Chondrocyte (in vitro differentiated cells): ENCODE measurements at places on chromosomes 6 and 20. TPM values are rescaled to one million over a fixed set of nuclear protein-coding genes. Genes with fewer than 3 reads are reported as not detected.

GRCh38 chr20:17345321-17345720 lies 118.5 kb downstream of the PCSK2 start:
- H3K36me3 ChIP-seq: no peaks in the 10 kb centered on the region
- no peak overlapping the region for H3K4me3 ChIP-seq
- H3K27ac ChIP-seq: no peak overlapping the region
- no peak for DNase-seq
- peaks cover 12% of the 10 kb centered on the region for H3K27me3 ChIP-seq

PRKN gene
- 5.1 to 8.7 TPM (median 5.7 TPM) in 3 replicates for total RNA-seq

TNFRSF21 gene
- total RNA-seq: 4.3 to 23.1 TPM (median 20.2 TPM) in 3 replicates

NKX2-4 gene
- total RNA-seq: not detected in 3 replicates

- H3K4me3 ChIP-seq: no peak overlapping the region
- DNase-seq: no peak
- H3K36me3 ChIP-seq: no peaks in the 10 kb centered on the region
- H3K4me1 ChIP-seq: no peaks in the 10 kb centered on the region
Observed at GRCh38 chr20:41872930-41873329, 254.8 kb upstream of the CHD6 start.

DNA sequence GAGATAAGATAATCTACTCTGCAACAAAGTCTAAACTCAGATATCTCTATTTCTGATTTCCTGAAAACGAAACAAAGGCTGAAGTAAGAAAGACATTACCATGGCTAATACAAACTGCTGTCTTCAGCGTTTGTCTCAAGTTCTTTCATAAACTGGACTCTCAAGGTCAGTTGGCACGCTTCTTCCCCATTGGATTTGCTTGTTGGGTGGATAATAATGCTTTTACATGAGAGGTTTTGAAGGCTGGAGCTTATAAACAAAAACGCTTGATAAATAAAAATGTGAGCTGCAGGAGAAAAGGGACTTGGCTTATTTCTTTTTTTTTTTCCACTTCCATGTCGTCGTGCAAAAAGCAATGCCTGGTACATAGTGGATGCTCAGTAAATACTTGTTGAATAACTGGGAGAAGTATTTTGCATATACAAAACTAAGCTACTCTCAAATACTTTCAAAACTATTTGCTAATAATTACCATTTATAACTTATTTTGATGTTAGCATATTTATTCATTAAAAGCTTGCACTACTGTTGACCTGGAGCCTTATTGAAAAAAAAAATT lies 65.7 kb upstream of the EEF1A1 start:
- H3K4me3 ChIP-seq: peak overlapping the region; percentile 60
- H3K4me1 ChIP-seq: peaks cover 21% of the 10 kb centered on the region
- peak overlapping the region; percentile 98 for H3K27ac ChIP-seq

DNA sequence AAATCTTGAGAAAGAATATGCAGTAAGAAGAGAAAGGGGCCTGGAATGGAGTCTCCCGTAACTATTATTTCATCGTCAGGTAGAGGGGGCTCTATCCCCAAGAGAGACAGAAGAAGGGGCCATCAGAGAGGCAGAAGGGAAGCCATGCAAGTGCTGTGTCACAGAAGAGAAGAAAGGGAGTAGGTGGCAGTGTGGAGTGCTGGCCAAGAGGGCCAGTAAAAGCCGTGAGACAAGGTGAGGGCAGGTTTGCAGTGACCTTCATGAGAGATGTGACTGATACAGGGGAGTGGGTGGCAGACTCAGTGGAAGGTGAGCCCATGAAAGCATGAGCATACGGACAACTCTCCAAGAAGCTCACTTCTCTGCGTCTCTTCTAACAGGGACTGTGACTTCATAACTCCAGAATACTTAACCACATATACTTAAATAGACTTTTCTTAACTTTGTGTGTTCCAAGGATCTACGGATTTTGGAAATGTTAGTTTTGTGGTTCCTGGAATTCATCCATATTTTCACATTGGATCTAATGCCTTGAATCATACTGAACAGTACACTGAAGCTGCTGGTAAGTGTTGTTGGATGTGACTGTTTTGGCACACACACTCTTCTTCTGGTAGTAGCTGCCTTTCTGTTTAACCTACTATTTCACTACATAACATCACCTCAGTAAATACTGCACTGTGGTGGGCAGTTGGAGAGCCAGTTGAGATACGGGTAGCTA lies 15.6 kb downstream of the PM20D2 start:
- H3K4me3 ChIP-seq: peak overlapping the region; percentile 41
- H3K36me3 ChIP-seq: peaks cover 10% of the 10 kb centered on the region
- no peak for DNase-seq

- H3K36me3 ChIP-seq: no peaks in the 10 kb centered on the region
- no peak overlapping the region for H3K27ac ChIP-seq
- DNase-seq: no peak
- no peak overlapping the region for H3K4me3 ChIP-seq
Observed at GRCh38 chr6:35046862-35047261, 94.3 kb downstream of the TCP11 start.

DNA sequence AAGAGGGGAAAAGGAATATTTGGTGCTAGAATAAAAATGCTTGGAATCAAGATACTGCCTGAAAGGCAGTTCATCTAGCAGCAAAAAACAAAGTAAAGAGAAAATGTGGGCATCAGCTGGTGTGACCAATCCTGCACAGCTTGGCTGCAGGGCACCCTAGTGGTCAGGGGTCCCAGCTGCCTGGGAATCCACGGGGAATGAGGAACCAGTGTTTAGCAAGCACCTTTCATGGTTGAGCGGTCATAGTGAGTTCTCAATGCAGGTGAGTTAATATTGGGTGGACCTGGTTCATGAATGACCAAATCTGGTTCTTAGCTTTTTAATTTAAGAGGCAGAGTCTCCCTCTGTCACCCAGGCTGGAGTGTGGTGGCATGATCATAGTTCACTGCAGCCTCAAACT lies 53.3 kb downstream of the CAP2 start:
- H3K4me1 ChIP-seq: peaks cover 37% of the 10 kb centered on the region
- H3K36me3 ChIP-seq: peaks cover 9% of the 10 kb centered on the region
- no peak overlapping the region for H3K27ac ChIP-seq

DNA sequence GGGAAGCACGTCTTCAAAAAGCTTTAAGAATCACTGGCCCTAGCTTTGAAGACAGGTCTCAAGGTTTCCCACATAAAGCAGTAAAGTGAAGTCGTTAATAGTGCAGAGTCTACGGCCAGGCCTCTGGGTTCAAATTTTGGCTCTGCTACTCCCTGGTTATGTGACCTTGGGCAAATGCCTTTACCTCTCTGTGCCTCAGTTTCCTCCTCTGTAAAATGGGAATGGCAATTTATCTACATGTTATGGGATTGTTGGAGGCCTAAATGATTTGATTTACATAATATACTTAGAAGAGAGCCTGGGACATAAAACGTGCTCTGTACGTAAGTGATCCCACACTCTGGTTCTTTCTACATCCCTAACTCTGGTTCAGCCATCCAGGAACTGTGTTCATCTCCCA lies 32.1 kb downstream of the CPNE5 start:
- no peaks in the 10 kb centered on the region for H3K36me3 ChIP-seq
- DNase-seq: no peak
- no peak overlapping the region for H3K4me3 ChIP-seq
- H3K27me3 ChIP-seq: peaks cover 35% of the 10 kb centered on the region
- H3K27ac ChIP-seq: no peak overlapping the region

GRCh38 chr6:56691814-56692213 lies 49.1 kb upstream of the DST start:
- no peak for DNase-seq
- peak overlapping the region; percentile 56 for H3K4me3 ChIP-seq
- no peaks in the 10 kb centered on the region for H3K27me3 ChIP-seq
- H3K27ac ChIP-seq: peak overlapping the region; percentile 91

DNA sequence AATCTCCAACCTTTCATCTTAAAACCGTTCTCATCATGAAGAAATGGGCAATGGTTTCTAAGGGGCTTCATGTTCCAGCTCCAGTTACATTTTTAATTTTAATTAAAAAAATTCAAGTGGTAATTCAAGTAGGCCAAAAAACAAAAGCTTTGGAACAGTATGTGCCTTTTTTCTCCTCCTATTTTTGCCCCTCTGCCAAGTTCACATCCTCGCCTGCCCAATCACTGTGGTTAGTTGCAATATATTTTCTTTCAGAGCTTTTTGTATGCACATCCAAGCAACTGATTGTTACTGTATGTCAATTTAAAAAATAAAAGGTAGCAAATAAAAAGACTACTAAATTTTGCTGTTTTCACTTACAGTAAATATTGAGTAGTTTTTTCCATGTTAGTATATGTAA lies 99.8 kb upstream of the B3GAT2 start:
- H3K27ac ChIP-seq: no peak overlapping the region
- DNase-seq: no peak
- H3K27me3 ChIP-seq: no peaks in the 10 kb centered on the region
- H3K4me3 ChIP-seq: no peak overlapping the region
- H3K4me1 ChIP-seq: no peaks in the 10 kb centered on the region

GRCh38 chr6:19811397-19812079 lies 25.6 kb upstream of the ID4 start:
- H3K27ac ChIP-seq: no peak overlapping the region
- H3K4me3 ChIP-seq: no peak overlapping the region
- H3K36me3 ChIP-seq: no peaks in the 10 kb centered on the region
- no peaks in the 10 kb centered on the region for H3K27me3 ChIP-seq

- no peak overlapping the region for H3K4me3 ChIP-seq
- no peaks in the 10 kb centered on the region for H3K36me3 ChIP-seq
- no peaks in the 10 kb centered on the region for H3K27me3 ChIP-seq
- H3K4me1 ChIP-seq: no peaks in the 10 kb centered on the region
- DNase-seq: no peak
Observed at GRCh38 chr6:111651185-111652034, 45.7 kb upstream of the TRAF3IP2 start.

DNMT3B gene
- 2.0 to 4.8 TPM (median 4.7 TPM) in 3 replicates for total RNA-seq

ACSS2 gene
- 20.5 to 34.8 TPM (median 31.8 TPM) in 3 replicates for total RNA-seq

DNA sequence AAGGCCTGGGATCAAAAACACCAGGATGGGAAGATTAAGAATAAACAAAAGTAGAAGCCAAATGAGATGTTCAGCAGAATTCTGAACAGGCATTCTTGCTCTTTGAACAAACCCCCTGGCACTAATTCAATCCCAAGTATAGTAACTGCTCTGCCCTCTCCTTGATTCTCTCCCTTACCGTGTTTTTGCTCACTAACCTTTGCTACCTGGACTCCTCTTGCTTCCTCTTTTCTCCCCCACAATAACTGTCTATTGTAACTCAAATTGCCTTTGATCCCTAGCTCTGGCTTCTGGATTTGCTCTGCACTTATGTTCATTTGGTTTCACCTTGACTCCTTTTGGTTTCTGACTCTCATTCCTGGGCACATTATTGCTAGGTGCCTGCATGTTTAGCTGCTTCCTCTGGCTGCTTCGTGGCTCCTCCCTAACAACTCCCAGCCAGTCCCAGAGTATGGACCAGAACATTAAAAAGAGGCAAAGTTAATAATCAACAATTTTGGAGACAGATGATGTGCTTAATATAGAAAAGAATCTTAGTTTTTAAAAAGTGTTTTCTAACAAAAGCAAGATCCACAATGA lies 65.4 kb upstream of the PHIP start:
- DNase-seq: no peak
- H3K4me1 ChIP-seq: no peaks in the 10 kb centered on the region
- no peak overlapping the region for H3K27ac ChIP-seq
- H3K4me3 ChIP-seq: no peak overlapping the region
- no peaks in the 10 kb centered on the region for H3K36me3 ChIP-seq

- no peak overlapping the region for H3K4me3 ChIP-seq
- DNase-seq: no peak
- no peaks in the 10 kb centered on the region for H3K27me3 ChIP-seq
- peak overlapping the region; percentile 60 for H3K27ac ChIP-seq
- H3K36me3 ChIP-seq: no peaks in the 10 kb centered on the region
- no peaks in the 10 kb centered on the region for H3K4me1 ChIP-seq
Observed at GRCh38 chr6:54624779-54625178, 221.8 kb upstream of the FAM83B start.

GRCh38 chr20:63102721-63103375 lies 96.1 kb upstream of the BHLHE23 start:
- no peak overlapping the region for H3K27ac ChIP-seq
- H3K27me3 ChIP-seq: peaks cover 2% of the 10 kb centered on the region
- DNase-seq: peak; percentile 59
- H3K4me3 ChIP-seq: peak overlapping the region; percentile 61
- no peaks in the 10 kb centered on the region for H3K36me3 ChIP-seq

DNA sequence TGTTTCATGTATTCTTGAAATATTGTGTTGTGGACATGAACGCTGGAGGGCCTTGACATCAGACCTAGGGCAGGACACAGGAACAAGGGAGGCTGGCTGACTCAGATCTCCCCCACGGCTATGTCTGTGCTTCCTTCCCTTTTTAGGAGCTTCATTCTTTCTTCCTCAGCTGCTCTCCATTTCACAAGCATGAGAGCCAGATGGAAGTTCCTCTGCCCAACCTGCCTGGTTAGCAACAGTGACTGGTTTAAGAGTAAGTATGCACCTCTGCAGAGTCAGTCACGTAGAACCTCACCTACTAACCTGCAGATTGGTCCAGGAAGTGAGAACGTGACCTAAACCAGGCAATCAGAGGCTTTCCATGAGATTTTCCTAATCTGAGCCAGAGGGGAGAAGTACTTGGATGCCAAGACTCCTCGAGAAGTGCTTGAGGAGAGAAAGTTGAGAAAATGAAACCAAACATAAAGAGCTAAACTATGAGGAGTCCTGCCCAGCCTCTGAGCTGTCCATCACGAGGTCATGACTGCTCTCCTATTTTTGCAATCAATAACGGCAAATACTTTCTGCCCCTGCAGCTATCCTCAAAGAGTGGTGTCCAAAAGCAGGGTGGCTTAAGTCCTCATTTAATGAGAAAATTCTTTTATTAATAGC lies 465.2 kb upstream of the CITED2 start:
- no peak overlapping the region for H3K4me3 ChIP-seq
- H3K4me1 ChIP-seq: no peaks in the 10 kb centered on the region
- no peak for DNase-seq
- peaks cover 2% of the 10 kb centered on the region for H3K36me3 ChIP-seq

GRCh38 chr6:12422848-12423247 lies 132.7 kb downstream of the EDN1 start:
- no peak overlapping the region for H3K27ac ChIP-seq
- H3K27me3 ChIP-seq: no peaks in the 10 kb centered on the region
- H3K4me3 ChIP-seq: no peak overlapping the region
- H3K4me1 ChIP-seq: no peaks in the 10 kb centered on the region

DNA sequence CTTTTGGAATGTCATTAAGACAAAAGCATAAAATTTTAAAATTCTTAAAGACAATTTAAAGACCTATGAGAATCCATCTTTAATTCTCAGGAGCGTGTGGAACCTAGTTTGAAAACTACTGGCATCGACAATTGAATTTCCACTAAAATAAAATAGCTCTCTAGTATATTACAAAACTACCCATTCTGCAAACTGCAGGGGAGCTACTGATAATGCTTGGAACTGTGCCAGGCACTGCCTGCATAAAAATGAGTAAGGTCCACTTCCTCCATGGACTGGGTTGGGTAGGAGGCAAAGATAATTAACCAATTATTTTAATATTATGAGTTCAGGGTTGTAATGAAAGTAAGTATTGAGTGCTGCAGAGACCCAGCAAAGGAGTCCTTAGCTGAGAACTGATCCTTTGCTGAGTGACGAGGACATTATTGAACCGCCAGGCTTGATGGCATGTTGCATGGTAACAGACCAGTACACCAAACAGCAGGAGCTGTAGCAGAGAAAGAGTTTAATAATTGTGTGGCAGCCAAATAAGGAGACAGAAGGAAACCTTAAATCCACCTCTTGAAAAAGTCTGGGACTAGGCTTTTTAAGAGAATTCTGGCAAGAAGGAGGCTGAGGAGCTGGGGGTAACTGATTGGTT lies 261.3 kb downstream of the ESR1 start:
- no peak for DNase-seq
- no peaks in the 10 kb centered on the region for H3K4me1 ChIP-seq

- no peaks in the 10 kb centered on the region for H3K27me3 ChIP-seq
- peak overlapping the region; percentile 58 for H3K4me3 ChIP-seq
- no peak for DNase-seq
- H3K4me1 ChIP-seq: peaks cover 65% of the 10 kb centered on the region
- H3K27ac ChIP-seq: peak overlapping the region; percentile 93
- H3K36me3 ChIP-seq: peaks cover 2% of the 10 kb centered on the region
Observed at GRCh38 chr6:125793863-125794262, 3.1 kb downstream of the NCOA7 start.
